ENCODE measurements at places on chromosomes 2 and 18.
A peak's percentile ranks its signal among the peaks of the same experiment; 100 is the strongest.

DNA sequence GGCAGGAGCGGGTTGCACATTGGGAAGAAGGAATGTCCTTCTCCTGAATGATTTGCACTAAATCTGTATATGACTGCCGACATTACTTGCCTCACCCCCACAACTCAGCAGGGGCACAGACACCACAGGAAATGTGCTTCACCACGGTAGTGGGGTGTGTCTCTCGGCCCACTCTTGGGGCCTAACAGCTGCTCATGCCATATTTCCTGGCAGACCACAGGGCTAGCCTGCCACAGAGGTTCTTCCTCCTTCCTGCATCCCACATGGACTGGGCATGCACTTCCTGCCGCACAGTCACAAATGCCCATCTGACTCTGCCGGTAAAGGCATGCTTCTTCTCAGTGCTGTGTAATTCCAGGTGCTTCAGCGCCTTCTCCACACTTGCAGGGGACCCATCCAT lies 10.3 kb upstream of the PAPOLG start:
- no peak for DNase-seq

- DNase-seq, result no peak
Observed at GRCh38 chr2:189386741-189387140, 54.5 kb upstream of the WDR75 start.

DNA sequence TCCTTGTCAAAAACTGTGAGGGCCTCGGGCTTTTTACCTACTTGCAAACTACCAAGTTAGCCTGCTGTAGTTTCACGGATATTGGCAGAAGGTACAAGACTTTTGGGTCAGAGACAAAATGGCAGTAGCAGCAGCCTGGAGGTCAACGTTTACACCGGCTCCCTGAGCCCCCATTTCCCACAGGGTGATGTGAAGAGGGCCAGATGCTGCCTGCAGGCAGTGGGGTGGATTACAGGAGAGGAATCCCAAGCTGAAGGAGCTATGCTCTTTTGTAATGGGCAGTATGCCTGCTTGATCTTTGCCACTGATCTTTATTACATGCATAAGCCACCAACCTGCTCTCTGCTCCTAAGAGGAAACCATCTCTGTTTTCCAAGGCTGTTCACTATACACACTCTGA lies 29.5 kb upstream of the SP5 start:
- DNase-seq, result no peak

GRCh38 chr2:175282300-175282699 lies 100.8 kb upstream of the ATP5MC3 start:
- DNase-seq, result peak; percentile 66

DNA sequence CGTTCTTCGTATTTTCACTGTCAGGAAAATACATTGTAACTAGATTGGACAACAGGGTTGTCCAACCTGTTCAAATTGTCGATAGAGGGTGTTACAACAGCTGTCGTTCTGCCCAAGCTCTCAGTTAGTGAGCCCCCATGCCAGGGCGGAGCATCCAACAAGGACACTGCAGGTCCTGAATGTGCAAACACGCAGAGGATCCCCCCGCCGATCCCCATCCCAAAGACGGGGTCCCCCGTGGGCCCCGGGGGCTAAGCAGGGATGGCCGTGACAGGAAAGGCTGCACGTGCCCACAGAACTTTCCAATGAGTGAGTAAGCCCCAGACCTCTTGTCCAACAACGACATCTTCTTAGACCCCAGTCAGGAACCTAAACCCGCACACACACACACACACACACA lies 140.8 kb downstream of the PXDN start:
- DNase-seq, result no peak

GRCh38 chr2:231575612-231576256 lies 16.9 kb upstream of the TEX44 start:
- DNase-seq, result no peak

GRCh38 chr18:10094655-10095054 lies 180.8 kb downstream of the VAPA start:
- no peak for DNase-seq

- no peak for DNase-seq
Observed at GRCh38 chr2:19916385-19916950, 14.7 kb upstream of the TTC32 start.

DNA sequence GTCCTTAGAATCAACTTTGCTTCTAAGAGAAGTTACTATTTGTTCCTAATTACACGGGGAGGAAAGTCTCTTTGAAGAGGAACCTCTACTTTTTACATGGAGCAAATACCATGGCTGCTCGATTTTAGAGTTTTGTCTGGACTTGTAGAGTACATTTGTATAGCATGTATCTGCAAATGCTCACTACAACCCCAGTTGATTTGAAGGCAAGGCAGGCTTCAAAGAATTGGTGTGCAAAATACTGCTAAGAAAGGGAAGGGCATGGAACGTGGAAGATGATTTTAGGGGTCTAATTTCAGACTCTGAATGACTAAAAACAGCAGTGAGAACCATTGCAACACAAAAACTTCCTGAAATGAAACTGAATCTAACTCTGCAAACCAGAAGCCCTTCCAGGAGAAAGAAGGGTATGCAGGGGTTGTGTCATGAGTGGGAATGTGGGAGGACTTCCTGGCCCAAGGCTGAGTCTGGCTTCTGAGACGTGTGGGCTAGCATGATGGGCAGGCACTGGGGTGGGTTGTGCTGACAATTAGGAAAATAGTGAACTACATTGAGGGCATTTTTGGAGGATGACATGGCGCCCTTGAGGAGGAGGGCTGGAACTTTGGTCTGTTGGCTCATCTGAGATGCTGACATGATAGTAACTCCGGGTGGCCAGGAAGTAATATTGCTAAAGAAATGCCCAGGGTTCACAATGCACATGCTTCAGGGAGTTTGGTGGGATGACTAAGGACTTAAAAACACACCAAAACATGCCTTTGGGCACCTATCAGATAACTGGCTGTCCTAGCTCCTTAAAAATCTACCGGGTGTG lies 18.9 kb upstream of the IL1R2 start:
- DNase-seq, result no peak

GRCh38 chr2:100393362-100393761 lies 24.1 kb downstream of the CHST10 start:
- no peak for DNase-seq

DNA sequence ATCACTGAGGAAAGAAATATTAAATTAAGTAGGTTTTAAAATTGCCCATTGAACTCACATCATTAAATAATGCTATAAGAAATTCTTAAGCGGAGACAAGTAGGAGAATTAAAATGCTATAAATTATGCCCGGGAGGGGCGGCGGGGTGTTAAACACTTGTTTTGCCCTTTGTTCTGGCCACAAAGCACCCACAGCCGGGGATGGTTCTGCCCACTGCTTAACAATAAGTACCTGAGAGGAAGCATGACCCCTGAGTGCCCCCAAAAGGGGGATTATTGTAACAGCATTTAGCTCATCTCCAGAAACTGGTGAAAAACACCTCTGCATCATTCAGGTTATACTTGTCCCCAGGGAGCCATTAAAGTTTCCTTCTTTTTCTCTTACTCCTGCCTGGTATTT lies 332.7 kb upstream of the POU3F3 start:
- peak; percentile 42 for DNase-seq

DNA sequence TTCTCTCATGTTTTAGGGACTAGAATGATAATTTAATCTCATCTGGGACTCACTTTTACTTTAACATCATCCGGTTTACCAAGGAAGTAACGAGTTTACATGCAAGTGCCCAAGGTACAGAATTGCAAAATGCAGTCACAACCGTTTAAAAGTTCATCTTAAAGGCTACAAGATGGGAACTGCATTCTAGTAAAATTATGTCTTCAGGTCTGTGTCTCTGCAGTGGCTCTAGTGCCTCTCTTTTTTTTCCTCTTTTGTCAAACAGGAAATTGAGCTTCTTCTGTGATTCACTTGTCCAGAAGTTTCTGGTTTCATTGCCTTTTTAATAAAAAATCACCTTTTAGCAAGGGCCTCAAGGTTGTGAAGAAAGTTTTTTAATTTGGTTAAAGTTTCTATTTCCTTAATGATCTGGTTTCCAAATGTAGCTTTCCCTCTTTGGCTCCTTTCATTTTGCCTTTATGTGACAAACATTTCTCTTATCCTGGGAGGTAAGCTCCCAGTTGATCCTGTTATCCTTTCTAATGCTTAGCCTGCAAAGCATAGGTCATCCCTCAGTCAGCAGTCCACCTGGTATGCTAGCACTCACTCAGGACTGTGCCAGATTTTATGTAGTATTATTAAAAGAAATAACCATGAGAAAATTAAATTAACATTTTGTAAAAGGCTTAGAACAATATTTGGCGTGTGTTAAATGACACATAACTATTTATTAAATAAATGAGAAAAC lies 2.4 kb downstream of the GLS start:
- no peak for DNase-seq

- DNase-seq, result no peak
Observed at GRCh38 chr2:143697744-143698143, 568.5 kb downstream of the ARHGAP15 start.

GRCh38 chr2:36433311-36434217 lies 78.0 kb downstream of the CRIM1 start:
- peak; percentile 18 for DNase-seq

DNA sequence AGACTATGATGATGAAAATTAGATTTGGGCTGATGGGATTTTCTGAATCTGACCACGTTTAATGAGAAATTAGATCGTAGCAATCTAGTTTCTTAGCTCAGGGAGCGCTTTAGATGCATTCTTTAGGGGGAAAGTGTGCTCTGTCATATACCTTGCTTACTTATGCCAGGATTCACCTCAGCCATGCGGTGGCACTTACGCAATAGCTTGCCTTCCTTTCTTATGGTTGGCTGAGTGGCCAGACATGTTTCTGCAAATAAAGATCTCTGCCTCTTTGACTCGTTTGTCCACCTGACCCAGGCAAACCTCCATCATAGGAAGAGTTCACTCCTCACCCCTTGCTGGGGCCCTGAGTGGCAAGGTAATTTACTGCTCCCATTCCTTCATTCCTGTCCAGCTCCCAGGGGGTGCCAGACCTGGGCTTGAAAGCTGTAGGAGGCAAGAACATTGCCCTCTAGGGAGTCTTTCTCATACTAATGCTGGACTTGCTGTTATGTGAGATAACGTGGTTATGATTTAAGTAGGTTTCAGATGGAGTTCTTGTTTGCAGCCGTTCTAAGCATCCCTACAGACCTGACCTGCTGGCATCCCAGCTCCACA lies 57.1 kb downstream of the FBLN7 start:
- no peak for DNase-seq

- no peak for DNase-seq
Observed at GRCh38 chr2:28335666-28336065, 57.0 kb upstream of the FOSL2 start.

GRCh38 chr2:49189512-49190225 lies 35.4 kb upstream of the FSHR start:
- DNase-seq, result no peak

GRCh38 chr2:174692256-174692919 lies 71.9 kb downstream of the CHRNA1 start:
- no peak for DNase-seq

DNA sequence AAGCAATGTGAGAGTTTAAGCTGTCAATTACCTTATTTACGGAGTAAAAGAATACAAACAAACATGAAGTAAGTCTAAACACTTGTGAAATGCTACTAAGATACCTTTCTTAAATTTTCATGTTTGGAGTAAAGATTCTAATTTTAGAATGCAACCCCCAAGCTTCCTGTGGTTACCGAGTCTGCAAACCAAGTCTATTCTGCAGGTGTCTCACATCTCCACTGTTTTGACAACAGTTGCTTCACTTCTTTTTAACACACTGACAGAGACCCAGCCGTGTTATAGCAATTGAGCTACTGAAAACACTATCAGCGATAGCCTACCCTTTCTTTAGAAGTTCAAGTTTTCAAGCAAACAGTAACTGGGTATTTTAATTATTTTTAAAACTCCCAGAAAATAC lies 608.3 kb downstream of the ERBB4 start:
- DNase-seq, result peak; percentile 58

GRCh38 chr2:38274286-38275276 lies 102.5 kb downstream of the ATL2 start:
- peak; percentile 47 for DNase-seq

DNA sequence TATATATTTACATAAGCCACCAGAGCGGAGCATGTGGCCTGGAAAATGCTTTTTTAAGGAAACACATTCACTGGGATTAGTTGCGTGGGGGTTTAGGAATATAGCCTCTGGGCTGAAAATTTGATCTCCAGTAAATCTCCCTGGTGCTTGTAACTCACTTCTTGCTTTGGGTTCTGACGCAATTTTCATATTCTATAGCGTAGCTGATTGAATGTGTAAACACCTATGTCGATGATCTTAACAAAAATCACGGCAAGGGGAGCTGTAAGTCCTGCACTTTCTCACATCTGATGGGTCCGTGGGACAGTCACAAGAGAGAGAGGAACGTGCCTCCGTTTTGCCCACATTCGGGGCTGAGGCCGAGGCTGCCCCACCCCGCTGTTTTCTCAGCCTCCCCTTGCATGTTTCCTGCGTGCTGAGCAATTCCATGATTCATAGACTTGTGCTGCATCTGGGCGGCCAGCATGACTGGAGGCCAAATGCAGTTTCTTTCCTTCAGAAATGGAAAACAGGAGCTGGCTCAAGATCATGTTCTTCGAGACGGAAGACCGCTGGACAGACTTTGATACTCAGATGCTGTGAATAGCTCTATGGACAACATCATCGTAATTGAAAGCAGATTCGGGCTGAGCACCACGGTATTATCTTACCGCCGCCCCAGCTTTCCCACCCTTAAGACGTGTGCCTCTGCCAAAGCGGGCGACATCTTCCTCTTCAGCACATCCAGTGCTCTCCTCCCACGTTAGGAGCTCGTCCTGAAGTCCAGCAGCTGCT lies 109.2 kb downstream of the TMEM18 start:
- DNase-seq, result no peak

- no peak for DNase-seq
Observed at GRCh38 chr2:171794918-171795317, 99.1 kb downstream of the SLC25A12 start.

DNA sequence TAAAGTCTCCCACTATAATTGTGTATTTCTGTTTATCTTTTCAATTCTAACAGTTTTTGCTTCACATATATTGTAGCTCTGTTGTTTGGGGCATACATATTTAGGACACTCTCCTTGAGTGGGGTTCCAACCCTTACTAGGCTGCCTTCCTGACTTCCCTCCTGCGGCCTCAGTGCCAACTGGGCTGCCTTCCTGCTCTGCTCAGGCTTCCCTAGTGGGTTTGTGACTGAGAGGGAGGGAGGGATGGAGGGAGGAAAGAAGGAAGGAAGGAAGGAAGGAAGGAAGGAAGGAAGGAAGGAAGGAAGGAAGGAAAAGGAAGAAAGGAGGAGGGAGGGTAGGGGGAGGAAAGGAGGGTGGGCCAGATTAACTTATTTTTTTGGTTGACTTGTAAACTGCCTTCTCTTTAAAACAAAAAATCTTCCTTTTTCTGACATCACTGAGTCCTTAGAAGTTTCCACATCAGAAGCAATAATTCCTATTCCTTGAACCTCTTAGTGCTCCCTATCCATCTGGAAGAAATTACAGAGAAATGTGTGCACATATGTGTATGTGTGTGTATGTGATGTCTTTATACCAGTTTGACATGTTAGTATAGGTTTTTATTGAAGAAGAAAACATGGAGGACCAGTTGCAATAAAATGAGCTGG lies 145.4 kb upstream of the PGAP1 start:
- DNase-seq, result no peak

GRCh38 chr2:150222379-150222778 lies 265.1 kb downstream of the RND3 start:
- DNase-seq, result no peak

- no peak for DNase-seq
Observed at GRCh38 chr2:31238906-31239592, 5.1 kb downstream of the EHD3 start.

GRCh38 chr2:1688161-1688560 lies 56.2 kb downstream of the PXDN start:
- DNase-seq, result no peak

Measured in NCI-H748 treated with DMSO at 0.1 percent for 48 hours (cell line).